Foreskin fibroblast (primary cell): ENCODE measurements at places on chromosomes 16 and 17.

GRCh38 chr17:19716108-19717030 lies at the start of gene SLC47A2:
SLC47A2 (minus strand) TSS chr17:19716584; CDS start chr17:19716555, 29 bp downstream.
- no peak for DNase-seq

- no peak for DNase-seq
Measured at GRCh38 chr17:12429116-12429515, 236.6 kb upstream of the MYOCD start.

- no peak for DNase-seq
Measured at GRCh38 chr16:14014284-14014625, 56.9 kb upstream of the MRTFB start.

- no peak for DNase-seq
Measured at GRCh38 chr17:40311575-40311974, 2.6 kb downstream of the RARA start.

DNA sequence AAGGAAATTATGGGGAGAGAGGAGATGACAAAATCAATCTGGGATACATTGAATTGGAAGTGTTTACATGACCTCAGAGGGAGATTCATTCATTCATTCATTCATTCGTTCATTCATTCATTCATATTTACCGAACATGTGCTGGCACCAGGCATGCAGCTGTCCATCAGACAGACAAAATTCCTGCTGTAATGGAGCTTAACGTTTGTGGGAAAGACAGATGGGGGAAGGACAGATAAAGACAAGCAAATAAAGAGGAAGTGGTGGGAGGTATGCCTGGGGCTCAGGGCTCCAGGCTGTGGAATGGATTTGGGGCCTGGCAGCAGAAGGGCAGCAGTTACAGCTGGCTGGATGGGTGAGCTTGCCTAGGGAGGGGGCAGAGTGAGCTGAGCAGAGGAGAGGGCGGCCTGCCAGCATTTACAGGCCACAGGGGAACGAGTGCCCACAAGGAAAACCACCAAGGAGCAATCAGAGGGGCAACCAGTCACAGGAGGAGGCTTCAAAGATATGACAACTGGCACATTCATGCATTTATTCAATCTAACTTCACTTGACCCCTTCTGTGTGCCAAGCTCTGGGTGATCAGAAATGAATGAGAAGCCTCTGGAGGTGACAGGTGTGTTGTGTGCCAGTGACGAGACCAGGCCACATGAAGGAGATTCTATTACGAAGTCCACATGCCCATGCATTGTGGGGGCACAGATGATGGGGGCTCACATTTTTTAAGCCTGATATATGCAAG lies 48.5 kb downstream of the ARHGAP27 start:
- no peak for DNase-seq

- DNase-seq: no peak
Measured at GRCh38 chr17:79255926-79256585, 181.4 kb downstream of the ENGASE start.

GRCh38 chr16:22233037-22233372 lies 26.9 kb downstream of the EEF2K start:
- DNase-seq: no peak

DNA sequence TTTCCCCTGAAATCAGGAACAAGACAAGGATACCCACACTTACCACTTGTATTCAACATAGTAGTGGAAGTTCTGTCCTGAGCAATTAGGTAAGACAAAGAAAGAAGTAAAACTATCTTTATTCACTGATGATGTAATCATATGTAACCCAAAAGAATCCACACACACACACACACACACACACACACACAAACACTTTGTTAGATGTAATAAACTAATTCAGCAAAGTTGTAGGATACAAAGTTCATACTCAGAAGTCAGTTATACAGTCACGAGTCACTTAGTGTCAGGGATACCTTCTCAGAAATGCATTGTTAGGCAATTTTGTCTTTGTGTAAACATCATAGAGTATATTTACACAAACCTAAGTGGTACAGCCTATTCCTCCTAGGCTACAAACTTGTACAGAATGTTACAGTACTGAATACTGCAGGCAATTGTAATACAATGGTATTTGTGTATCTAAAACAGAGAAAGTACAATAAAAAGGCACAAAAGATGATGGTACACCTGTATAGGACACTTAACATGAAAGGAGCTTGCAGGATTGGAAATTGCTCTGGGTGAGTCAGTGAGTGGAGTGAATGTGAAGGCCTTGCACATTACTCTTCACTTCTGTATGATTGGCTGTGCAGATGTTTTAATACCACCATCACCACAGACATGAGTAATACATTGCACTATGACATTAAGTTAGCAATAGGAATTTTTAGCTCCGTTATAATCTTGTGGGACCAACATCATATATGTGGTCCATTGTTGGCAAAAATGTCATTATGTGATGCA lies 370.1 kb downstream of the ZFHX3 start:
- DNase-seq: peak; percentile 77

- peak; percentile 12 for DNase-seq
Measured at GRCh38 chr16:66159987-66160386, 206.5 kb upstream of the CDH5 start.

- no peak for DNase-seq
Measured at GRCh38 chr16:79328402-79329165, 272.0 kb downstream of the MAF start.

DNA sequence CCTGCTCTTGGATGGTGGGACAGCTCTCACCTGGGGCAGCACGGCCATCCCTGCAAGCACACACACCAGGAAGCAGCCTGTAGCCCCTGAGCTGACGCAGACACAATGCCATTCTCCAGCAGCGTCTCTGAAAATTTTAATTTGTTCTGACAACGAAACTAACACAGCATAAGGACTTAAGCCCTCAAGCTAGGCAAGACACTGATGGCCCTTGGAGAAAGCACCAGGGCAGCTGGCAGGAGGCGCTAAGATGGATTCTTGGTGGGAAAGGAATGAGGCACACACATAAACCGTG lies 2.7 kb upstream of the LIMD2 start:
- no peak for DNase-seq

DNA sequence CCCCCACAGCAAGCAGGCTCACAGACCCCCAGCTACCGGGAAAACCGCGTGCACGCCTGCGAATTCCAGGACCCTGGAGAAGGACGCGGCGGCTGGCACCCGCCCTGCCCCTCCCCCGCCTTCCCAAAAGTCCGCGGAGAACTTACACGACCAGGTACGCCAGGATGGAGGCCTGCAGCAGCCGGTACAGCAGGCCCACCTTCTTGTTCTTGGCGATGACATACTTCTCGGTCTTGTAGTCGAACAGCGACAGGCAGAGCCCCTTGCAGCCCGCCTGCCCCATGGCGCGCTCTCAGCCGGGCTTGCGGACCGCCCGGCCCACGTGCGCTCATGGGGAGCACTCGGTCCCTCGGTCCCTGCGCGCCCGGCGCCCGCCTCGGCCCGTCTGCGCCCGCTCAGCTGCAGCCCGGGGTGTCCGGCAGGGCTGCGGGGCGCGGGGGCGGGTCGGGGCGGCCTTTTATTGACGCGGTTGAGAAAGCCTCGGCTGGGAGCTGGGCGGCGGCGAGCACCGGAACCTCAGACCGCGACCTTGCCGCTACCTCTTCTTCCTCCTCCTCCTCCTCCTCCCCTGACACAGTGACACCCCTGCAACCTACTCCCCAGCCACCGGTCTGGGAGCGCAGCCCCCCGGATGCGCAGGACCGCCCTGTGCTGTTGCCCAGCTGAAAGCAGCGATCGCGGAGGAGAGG lies at the start of gene P2RX5:
Gene P2RX5 (minus strand): TSS at position 433 of the 689 bp plus-strand sequence. CDS start 150 bp downstream, at position 283.
- DNase-seq: no peak

- no peak for DNase-seq
Measured at GRCh38 chr17:20968913-20969616, 73.7 kb downstream of the USP22 start.

DNA sequence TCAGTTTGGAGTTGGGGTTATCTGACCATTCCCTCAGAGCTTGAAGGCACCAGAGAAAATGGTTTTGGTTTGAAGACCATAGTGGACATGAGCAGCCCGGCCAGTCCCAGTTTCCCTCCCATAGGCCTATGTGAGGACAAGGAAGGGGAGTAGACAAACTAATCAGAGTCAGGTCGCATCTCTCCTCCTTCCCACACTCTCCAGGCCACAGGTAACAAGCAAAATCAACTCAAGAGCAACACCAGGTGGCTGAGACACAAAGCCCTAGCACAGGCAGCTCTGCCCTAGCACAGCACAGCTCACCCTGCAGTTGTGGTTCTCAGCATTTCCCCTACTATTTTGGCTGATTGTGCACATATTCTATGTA lies 7.2 kb downstream of the SUPT4H1 start:
- no peak for DNase-seq

DNA sequence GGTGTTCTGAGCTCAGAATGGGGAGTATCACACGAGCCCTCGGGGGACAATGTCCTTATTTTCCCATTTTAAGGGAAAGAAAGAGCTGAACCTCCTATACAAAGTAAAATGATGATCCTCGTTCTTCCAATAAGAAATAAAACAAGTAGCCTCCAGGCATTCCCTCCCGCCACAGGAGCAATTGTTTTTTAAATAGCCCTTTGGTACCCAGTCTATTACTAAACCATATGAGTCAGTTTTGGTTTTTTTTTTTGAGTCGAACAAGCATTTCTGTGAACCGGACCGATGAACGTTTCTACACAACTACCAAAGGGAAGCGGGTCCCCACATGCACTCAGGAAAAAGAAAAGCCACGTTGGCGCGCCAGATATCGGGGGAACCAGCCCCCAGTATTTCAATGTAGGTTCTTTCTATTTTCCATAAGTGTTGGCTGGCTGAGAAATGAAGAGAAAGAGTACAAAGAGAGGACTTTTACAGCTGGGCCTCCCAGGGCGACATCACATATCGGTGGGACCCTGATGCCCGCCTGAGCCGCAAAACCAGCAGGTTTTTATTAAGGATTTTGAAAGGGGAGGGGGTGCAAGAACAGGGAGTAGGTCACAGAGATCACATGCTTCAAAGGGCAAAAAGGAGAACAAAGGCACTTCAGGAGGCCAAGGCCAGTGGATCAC lies 3.8 kb upstream of the DCXR start:
- peak; percentile 58 for DNase-seq

GRCh38 chr17:72038427-72038826 lies 82.4 kb upstream of the SOX9 start:
- DNase-seq: no peak

- no peak for DNase-seq
Measured at GRCh38 chr16:69381231-69381630, 4.6 kb downstream of the TERF2 start.

DNA sequence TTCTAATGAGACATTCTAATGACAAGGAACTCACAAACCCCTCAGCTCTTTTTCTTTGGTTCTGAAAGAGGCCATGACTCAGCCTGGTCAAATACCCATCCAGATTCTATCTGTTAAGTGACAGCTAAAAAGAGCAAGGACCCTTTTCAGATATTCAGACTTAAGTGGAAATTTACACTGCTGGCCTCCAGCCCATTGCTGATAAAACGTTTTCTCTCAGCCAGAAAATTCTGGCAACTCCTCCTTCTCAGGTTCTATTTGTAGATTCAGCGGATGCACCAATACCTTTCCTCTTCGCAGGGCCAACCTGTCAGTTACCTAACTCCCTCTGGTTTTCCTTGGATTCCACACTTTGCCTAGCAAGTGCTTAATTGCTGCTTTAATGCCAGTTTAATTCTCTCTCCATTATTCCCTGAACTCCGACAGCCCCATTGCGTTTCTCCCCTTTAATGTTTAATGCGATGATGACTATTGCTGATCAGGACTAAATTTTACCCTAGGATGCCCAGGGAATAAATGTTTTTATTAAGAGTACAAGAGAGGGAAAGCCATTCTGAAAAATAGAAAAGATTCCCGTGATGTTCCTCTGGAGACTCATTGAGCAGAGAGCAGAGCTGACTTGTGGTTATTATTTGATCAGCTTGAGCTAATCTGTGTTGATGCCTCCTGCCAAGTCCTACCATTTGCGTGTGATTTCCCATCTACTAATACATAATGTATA lies 35.9 kb upstream of the TOM1L1 start:
- DNase-seq: no peak

DNA sequence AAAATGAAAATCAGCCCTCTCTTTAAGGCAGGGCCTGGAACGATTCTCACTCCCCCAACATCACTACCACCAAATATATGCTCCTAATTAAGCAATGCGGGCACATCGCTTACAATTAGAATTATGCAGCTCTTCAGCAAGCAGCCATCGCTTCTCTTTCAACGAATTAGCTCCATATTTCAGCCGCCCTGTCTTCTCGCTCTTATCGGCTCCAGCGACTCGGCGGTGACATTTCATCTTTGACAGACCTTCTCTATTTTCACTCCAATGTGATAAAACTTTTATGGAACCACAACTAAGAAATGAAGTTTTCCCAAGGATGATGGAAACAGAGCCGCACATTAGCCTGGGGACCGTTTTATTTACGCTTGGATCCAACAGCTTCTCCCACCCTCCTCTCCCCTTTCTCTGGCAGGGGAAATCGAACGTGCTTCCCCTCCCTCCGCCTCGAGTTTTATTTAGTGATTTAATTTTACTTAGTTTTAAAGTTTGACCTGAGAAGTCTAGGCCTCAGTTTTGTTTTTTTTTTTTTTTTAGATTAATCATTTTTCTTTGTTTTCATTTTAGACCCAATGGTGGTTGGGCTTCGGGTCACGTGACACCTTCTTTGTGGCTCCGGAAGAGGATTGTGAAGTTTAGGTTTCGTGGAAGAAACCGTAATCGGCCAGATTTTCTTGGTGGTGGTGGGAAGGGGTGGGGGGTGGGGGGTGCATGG lies 3.1 kb upstream of the HOXB2 start:
- no peak for DNase-seq

- DNase-seq: no peak
Measured at GRCh38 chr17:45184144-45184543, 22.5 kb downstream of the HEXIM2 start.

DNA sequence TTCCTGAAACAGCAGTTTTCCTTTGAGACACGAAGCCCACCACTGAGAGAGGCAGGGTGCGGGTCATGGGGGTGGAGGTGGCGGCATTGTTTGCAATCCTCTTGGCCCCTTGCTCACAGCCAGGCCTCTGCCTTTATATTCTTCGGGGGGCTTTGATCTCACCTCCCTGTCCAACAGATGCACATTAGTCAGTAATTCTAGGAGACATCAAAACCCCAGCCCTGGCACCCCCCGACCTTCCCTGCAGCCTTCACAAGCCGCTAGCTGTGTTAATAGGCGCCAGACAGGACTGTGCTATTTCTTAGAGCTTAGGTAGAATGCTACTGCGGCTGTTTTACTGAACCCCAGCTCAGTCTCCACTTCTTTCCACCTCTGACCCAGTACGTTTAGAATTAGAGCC lies 212.6 kb downstream of the RBFOX1 start:
- DNase-seq: no peak

DNA sequence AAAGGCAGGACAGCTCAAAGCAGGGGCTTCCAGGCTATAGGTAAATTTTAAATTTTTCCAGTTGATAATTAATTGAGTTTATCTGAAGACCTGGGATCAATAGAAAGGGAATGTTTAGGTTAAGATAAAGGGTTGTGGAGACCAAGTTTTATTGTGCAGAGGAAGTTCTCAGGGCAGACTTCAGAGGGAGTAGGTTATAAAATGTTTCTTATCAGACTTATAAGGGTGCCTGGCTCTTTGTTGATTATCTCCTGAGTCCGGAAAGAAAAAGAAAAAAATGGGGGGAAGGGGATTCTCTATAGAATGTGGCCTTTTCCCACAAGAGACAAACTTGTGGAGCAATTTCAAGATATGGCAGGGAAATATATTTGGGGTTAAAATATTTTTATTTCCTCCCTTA lies 15.9 kb downstream of the SLC46A1 start:
- DNase-seq: no peak

GRCh38 chr17:55444471-55445441 lies 23.1 kb upstream of the MMD start:
- DNase-seq: peak; percentile 79

GRCh38 chr17:4467287-4467686 lies 31.4 kb upstream of the SPNS2 start:
- no peak for DNase-seq
